Activated CD8-positive, alpha-beta T cell treated with anti-CD3 and anti-CD28 coated beads for 36 hours (primary cell): ENCODE measurements at places on chromosomes 6 and 20.

- peak; percentile 54 for DNase-seq
Observed at GRCh38 chr6:75830959-75831885, 82.2 kb downstream of the MYO6 start.

DNA sequence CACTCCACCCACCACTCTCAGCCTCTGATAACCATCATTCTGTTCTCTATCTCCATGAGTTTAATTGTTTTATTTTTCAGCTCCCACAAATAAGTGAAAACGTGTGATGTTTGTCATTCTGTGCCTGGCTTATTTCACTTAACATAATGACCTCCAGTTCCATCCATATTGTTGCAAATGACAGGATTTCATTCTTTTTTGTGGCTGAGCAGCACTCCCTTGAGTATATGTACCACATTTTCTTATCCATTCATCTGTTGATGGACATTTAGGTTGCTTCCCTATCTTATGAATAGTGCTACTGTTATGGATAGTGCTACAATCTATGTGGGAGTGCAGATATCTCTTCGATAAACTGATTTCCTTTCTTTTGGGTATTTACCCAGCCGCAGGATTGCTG is 103.3 kb upstream of the PDE7B start:
- no peak for DNase-seq

GRCh38 chr6:10719296-10719963 is 3.4 kb upstream of the TMEM14C start:
- peak; percentile 75 for DNase-seq

DNA sequence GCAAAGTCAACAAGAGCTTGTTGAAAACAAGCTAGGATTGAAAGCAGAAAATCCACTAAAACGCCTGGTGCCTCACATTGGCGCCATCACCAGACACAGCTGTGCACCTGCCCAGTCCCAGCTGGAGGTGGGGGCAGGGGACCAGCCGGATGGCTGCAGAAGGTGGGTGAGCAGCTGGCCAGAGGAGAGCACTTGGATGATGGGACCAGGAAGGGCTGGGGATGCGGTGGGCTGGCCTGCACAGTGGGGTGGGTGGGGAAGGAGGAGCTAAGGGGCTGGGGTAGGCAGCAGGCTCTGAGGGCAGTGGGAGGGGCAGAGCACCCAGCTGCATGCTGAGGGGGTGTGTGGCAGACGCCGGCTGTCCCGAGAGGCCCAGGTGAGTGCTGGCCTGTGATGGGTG is 7.1 kb downstream of the CABLES2 start:
- no peak for DNase-seq

DNA sequence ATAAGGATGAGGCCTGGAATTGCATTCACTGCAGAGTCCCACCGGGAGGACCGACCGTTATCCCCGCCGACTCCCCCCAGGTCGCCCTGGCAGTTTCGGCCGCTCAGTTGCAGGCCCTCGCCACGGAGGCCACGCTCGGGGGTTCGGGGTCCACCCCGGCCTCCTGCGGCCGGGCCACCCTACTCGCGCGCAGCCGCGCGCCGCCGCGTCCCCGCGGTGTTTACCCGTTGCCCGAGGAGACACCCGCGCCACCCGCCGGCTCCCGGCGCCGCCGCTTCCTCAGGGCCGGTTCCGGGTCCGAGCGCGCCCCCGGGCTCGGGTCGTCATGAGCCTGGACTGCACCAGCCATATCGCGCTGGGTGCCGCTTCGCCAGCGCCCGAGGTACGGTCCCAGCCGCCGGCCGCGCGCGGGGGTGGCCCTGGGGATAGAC is at the start of gene CCDC170:
Gene CCDC170 (plus strand): TSS at position 214 of the 431 bp plus-strand sequence. CDS start 112 bp downstream, at position 326.
- DNase-seq, result peak; percentile 21

DNA sequence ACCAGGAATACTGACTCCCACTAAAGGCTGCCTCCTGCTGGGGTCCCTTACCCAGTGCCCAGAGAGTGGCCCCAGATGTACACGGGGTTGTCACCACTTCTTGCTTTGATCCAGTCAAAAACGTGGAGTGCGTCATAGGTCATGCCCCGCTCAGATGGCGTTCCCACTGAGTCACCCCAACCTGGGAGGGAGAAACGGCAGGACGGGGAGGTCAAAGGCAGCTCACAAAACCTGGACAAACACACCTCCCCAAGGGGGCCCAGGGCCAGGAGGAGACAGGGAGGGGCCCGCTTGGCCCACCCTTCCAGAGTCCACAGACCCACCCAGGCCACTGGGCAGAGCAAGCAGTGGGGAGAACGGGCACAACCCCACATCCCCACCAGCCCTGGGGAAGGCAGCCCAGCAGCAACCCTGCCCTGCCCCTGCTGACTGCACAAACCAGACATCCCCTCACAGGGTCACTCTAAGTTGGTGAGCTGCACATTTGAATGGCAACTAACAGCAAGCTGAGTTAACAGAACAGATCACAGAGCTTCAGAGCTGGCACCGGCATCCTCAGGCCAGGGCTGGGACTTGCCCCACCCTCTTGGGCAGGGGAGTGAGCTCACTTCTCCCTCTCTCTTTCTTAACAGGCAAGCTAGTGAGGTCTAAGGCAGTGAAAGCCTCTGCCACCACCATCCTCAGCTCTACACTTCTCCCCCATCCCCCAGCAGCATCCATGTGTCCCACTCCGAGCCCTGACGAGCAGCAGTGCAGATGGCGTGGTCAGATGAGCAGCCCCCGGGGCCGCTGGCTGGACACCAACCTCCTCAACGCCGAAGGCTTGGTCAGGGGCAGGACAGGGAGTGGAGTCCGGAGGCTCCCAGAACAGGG is 61.7 kb downstream of the PYGB start:
- DNase-seq, result no peak

- DNase-seq, result no peak
Observed at GRCh38 chr20:21373436-21373835, 23.9 kb downstream of the NKX2-4 start.

DNA sequence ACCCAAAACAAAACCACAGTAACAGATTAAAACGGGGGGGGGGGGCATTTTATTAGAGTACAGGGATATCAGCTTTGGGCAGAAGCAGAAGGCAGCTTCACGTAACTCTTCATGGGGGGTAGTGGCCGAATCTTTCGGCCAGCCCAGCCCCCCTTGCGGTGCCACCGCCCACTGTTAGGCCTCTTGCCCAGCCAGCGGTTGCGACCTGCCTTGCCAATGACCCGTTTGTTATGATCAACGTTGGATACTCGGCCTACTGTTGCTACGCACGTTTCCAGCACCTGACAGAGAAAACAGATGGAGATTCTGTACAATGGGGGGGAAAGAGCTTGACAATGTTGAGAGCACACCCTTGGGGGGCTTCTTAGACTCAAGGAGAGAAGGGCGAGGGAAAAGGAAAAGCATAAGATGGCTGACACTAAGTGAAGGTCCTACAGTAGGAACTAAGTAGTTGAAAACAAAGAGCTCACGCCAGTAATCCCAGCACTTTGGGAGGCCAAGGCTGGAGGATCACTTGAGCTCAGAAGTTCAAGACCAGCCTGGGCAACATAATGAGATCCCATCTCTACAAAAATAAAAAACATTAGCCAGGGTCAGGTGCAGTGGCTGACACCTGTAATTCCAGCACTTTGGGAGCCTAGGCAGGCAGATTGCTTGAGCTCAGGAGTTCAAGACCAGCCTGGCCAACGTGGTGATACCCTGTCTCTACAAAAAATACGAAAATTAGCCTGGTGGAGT is 724 bp upstream of the CUL7 start:
- no peak for DNase-seq

DNA sequence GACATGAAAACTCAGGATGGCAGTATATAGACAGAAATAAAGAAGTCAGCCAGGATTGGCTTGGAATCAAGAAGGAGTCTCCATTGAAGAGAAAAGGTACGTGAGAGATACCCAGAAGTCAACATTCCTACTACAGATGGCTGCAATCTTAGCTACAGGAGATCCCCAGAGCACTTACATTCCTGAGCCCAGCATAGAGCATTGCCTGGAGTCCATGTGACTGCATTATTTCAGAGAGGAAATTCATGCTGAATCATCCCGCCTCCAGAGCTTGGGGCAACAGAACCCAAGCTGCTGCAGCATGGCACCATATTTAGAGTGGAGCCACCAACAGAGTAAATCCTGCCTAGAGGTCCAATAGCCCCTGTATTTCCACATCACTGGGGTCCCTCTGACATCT is 125.0 kb upstream of the GRIK2 start:
- DNase-seq, result no peak

DNA sequence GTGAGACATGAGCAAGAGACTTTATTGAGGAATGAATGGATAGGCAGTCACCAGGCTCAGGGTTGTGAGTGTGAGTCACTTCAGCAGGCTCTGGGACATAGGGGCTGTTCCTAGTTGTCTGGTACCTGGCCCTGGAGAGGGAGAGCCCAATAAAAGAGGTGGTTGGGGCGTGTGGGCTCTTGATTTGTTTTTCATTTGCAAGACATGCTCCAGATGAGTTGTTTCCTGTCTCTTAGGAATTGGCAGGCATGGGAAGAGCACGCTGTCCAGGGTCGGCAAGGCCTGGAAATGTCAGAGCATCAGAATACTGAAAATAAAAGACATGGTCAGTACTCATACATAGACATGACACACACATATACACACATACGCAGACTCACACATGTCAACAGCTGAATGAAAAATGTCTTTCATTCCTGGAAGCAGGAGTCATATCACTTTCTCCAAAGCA is 166.3 kb upstream of the SULF2 start:
- no peak for DNase-seq

DNA sequence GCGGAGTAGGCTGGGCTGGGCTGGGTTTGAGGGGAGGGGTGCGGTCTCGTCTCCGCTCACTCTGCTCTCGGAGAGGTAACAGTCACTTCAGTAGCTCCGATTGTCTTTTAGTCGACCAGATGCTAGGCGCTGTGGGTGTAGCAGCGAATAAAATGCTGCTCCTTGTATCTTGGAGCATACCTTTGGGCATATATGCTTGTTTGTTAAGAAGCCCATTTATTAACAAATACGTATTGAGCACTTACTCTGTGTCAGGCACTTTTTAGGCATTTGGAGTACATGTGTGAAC is 545 bp downstream of the ACTR5 start:
- peak; percentile 68 for DNase-seq

- no peak for DNase-seq
Observed at GRCh38 chr6:79756496-79756895, 125.4 kb downstream of the SH3BGRL2 start.

DNA sequence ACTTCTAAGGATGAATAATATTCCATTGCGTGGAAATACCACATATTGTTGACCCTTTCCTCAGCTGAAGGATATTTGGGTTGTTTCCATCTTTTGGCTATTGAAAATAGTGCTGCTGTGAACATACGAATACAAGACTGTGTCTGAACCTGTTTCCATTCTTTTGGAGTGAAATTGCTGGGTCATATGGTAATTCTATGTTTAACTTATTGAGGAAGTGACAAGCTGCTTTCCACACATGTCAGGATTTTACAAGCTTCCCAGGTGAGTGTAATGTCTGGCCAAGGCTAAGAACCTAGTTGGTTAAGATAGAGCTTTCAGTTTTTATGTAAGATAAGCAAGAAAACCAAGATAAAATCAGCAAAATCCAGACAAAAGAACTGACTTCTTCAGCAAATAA is 48.8 kb downstream of the PPP1R3G start:
- DNase-seq, result no peak

DNA sequence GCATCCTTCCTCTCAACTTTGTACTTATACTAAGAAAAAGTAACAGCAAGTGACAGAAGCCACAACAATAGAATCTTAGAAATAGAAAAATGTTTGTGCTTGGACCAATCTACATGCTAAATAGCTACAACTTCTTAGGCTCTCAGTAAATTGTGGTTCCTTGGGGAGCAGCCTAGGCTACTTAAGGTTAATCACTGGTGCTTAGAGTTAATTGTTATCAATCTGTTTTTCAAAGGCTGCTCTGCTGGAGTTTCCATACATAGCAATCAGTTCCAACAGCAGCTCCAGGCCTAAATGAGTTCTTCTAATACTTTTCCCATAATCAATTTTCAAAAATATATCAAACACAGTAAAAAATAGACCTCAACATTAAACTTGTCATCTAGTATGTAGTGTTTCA is 571.4 kb downstream of the EPHA7 start:
- DNase-seq, result no peak
